Immature natural killer cell (primary cell): ENCODE measurements at places on chromosomes 13 and 19.

DNA sequence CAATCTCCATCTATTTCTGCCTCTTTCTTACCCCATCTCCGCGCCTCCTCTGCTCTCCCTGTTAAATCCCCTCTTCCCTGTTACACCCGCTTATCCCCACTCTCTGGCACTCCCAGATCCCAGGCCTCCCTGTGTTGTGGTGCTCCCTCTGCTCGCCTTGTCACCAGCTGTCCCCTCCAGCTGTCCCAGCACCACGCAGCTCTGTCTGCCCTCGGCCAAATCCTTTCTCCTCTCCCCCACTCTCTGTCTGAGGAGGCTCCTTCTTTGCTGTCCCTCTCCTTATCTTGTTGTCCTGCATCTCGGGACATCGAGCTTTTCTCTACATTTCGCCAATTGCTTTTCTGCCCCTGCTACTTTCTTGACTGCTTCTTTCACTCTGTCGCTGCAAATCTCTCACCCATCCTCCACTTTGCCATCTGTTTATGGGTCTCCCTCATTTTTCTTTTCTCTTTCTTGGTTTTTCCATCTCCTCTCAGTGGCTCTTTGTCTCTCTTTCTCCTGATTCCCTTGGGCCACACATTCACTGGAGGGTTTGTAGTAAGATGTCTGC, 941 bp downstream of the ZNF160 start:
- no peak for DNase-seq

- no peak for DNase-seq
Observed at GRCh38 chr13:104823071-104823470, 1712.4 kb downstream of the EFNB2 start.

- no peak for DNase-seq
Observed at GRCh38 chr13:48778610-48779009, 124.9 kb downstream of the CYSLTR2 start.

DNA sequence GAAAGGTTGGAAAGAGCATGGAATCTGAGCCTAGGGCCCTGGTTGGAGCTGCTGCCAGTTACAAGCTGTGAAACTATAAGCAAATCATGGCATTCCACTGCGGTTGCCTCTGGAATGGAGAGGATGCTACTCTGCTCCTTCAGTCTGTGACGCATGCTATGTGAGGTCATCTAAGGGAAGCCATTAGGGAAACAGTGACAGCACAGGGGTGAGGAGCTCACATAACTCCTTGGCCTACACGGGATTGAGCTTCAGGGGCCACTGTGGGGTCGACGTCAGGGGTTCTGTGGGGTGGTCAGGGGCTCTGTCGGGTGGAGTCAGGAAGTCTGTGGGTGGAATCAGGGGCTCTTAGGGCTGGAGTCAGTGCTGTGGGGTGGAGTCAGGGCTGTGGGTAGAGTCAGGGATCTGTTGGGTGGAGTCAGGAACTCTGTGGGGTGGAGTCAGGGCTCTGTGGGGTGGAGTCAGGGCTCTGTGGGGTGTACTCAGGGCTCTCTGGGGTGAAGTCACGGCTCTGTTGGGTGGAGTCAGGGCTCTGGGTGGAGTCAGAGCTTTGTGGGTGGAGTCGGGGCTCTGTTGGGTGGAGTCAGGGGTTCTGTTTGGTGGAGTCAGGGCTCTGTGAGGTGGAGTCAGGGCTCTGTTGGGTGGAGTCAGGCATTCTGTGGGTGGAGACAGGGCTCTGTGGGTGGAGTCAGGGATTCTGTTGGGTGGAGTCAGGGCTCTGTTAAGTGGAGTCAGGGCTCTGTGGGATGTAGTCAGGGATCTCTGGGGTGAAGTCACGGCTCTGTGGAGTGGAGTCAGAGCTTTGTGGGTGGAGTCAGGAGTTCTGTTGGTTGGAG, 35.8 kb upstream of the MEDAG start:
- DNase-seq = no peak

DNA sequence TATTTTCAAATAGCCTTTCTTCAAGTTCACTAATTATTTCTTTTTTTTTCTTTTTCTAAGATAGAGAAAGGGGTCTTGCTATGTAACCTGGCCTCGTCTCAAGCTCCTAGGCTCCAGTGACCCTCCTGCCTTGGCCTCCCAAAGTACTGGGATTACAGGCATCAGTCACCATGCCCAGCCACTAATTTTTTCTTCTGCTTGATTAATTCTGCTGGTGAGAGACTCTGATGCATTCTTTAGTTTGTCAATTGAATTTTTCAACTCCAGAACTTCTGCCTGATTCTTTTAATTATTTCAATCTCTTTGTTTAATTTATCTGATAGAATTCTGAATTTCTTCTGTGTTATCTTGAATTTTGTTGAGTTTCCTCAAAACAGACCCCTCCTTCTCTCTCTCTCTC, 11.4 kb downstream of the BLOC1S3 start:
- DNase-seq = no peak

DNA sequence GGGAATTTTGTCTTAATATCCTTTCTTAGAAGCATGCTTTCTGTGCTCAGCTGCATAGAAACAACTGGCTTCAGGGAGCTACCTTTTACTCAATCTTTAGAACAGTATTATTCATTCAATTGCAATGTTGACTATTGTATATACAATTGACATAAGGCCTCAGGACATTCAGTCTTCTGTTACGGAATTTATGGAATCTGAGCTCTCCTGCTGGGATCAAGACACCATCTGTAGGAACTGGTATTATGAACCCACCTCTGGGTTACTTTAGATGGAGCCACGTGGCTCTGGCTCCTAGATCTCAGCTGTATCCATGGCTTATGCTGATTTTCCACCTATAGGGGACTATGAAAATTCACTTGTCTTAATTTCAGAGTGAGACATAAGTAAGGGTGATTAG, 716.2 kb upstream of the GPC6 start:
- no peak for DNase-seq

DNA sequence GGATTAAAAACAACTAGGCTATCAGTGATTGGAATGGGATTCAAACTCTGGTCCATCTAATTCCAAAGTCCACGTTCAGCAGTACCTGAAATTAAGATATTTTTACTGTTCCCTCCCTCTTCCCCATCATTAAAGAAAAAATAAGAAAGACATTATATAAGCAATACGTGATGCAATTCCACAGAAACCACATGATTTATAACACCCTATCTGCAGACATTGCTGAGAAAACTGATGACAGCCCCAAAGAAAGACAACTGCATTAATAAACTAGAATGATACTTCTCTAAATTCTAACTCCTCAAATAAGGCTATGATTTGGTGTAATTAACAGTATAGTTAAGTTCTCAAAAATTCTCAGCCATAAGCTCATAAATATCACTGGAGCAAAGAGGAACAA, 19.1 kb downstream of the LNX2 start:
- no peak for DNase-seq

- no peak for DNase-seq
Observed at GRCh38 chr19:18020212-18021085, 12.5 kb downstream of the ARRDC2 start.

DNA sequence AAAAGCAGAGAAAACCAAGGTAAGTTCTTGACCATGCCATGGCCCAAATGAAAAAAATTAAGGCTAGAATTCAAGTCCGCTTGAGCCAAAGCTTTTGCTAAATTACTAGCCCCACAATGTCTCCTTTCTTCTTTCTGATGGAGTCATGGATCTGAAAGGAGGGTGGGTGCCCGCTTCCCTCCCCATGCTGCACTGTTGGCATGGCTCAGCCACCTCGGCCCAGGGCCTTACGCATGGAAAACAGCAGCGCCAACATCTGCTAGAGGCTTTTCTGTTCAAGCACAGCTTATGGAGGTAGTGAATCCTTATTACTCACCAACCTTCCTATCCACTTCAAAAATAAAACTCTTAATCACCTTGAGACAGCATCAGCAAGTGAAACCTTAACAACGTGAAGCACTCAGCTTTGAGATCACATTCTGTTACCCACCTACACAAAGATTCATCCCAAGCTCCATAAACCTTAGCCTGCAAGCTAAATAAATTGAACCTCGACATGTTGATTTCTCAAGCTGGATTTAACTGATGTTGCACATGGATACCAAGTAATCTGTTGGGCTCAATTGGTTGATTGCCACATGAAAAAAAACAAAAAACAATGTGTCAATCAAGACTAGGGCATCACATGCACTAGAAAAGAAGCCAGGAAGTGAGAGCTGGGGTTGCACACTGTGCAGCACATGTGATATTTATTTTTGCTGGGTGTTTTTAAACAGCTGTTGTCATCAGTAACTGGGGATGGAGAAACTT, 43.4 kb downstream of the TPT1 start:
- no peak for DNase-seq

DNA sequence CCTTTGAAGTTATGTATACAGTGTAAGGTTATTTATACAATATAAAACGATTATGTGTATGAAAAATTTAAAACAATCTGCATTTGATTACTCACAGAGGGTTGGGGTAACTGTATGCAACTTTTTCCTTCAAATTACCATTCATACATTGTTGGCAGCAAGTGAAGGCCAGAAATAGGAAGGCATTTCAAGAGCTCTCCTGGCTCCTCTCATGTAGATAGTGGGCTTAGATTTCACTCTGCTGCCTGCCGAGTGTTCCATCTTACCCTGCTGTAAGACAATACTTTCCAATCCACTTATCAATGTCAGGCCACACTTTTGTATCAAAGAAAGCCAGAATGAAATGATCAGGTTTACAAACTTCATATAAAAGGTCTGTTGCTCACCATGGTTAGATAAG, 245.2 kb downstream of the DNAJC15 start:
- DNase-seq = no peak

- DNase-seq = no peak
Observed at GRCh38 chr13:99507054-99507453, 5.8 kb downstream of the TM9SF2 start.

- no peak for DNase-seq
Observed at GRCh38 chr19:38122402-38123093, 101.5 kb downstream of the DPF1 start.

DNA sequence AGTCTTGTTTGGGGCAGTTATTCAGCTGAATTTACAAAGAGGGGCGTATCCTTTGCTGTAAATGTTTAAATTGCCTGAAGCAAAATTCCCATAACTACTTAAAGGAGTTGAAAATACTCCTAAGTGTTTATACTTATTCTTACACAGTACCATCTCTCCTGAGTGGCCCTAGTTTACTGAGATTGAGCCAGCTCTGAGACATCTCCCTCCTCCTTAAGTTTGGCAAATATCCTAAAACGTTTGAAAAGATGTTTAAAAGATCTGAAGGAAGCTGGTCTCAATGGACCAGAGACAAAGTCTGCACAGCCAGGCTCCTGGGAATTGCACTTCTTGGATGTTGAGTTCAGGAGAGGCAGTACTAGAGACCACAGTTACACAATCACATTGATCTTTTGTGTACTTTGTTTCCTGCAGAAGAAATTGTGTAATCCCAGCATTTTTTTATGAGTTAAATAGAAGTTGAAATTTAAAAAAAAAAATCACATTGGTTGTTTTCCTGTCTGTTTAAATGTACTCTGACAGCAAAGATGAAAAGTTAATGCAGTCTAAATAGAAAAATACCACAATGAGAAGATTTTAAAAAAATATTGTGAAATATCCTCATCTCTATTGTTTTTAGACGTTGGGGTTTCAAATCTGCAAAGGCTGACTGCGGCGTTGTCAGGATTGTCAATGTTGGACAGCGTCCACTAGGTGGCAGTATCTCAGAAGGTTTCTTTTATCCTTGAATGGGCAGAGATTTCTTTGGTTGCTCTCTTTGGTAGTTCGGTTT, 20.7 kb downstream of the TNFSF11 start:
- peak; percentile 35 for DNase-seq

DNA sequence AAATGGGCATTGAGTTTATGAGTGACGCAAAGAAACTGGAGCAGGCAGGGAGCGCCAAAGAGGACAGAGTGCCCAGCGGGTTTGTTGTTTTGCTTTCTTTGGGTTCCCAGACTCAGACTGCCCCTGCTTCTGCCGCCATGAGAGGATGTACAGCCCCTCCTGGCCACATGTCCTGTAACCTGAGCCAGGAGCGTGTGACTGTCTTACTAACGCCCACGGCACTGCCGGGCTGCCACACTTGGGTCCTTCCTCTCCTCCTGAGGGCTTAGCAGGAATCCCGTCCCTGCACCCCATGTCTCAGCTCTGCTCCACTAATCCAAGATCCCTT, 80.5 kb downstream of the GPR12 start:
- no peak for DNase-seq

DNA sequence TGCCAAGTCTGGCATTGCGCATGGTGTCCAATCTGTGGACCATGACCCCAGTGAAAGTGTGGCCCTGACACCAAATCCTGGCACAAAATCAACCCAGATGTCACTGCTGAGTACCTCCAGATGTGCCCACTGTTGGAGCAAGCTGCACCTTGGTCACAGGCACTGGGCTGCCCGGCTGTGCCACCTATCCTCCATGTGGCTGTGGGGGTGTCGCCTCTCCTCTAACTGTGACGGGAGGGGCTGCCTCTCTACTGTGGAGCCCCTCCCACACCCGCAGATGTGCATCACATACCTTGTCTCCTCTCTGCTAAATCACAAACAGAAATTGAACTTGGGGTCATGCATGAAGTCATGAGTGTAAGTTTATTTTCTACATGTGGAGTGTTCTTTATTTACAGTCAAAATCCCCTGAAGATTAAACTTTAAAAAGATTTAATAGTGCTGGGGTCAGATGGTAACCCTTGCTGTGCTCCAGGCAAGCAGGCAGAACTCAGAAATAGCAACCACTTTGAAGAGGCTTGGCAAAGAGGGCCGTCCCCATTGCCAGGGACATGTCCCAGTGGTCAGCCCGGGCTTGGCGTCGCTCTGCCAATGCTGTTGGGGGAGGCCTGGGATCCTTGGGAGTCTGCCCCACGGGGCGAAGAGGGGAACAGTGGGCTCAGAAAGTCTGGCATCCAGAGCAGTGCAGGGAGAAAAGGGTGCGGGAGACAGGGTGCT, 46.4 kb upstream of the ZNF536 start:
- no peak for DNase-seq

DNA sequence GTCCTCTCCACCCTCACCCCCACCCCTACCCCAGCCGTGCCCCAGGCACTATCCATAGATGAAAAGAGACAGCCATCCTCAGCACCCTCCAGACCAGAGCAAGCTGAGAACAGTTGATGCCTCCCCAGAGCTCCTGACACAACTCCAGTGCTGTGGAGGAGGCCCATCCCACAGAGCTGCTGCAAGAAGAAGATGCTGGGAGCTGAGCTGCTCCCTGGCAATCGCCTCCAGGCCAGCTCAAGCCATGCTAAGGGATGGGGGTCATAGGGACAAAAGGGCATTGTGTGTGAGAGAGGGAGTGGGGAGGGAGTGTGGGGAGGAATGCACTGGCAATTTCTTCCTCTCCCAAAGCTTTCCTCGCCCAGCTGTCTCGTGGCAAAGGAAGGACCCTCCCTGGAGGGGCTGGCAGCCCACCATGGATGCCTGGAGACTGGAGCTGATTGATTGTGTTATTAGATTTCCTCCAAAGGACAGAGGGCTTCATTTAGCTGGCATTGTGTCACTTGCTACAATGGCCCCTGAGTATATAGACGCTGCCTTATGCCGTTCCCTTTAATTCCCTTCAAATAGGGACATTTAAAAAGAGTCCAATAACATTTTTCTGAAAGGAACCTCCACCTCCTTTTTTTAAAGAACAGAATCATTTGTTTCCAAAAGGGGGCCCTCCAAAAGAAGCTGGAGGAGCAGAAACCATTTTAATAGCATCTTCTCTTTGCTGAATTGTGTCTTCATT, 476.4 kb downstream of the FOXO1 start:
- no peak for DNase-seq

- DNase-seq = no peak
Observed at GRCh38 chr13:29621051-29621800, 25.7 kb upstream of the SLC7A1 start.

GRCh38 chr19:2618611-2619010, 83.9 kb downstream of the GNG7 start:
- peak; percentile 46 for DNase-seq

GRCh38 chr13:91381371-91381770, 17.1 kb upstream of the GPC5 start:
- DNase-seq = no peak
